ENCODE measurements at places on chromosomes 5 and 9.
A peak's percentile ranks its signal among the peaks of the same experiment; 100 is the strongest.

DNA sequence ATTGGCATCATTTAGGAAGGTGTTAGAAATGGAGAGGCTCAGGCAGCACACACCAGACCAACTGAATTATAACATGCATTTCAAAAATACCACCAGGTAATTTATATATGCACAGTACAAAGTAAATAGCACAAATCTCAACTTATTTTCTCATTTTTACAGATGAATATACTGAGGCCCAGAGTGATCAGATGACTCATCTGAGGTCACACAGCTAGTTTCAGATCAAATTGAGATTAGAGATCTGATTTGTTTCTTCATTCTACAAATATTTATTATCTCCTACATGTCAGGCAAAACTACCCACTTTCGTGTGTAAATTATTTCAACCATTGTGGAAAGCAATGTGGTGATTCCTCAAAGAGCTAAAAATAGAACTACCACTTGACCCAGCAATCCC lies 507.1 kb downstream of the TLE4 start:
- no peak for DNase-seq

DNA sequence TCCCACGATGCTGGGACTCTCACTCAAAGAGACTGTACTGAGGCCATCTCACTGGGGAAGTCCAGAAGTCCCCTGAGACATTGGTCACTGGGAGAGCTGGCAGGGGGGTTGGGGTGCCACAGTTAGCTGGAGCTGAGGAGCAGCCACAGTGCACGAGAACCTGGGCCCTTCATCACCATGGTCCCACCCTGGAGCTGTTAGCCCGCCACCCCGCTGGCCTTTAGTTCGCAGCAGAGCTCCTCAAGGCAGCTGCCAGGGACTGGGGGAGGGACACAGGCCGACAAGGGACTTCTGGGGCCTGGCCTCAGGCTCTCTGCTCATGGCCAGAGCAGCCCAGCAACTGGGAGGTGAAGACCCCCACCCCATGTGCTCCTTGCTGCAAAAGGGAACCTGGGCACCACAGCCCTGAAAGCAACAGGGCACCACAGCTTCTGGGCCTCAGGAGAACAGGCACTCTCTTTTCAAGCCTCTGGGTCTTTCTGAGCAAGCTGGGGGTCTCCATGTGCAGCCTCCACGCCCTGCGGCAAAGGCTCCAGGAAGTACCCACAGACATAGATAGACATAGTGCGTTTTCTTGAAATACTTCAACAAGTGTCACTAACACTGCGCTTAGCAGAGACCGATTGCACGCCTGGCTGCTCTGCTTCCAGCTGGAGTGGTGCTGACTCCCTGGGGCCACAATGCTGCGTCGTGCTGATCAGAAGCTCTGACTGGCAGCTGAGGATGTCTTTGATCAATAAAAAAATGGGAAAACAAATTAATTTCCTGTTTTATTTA lies 46.0 kb downstream of the VAV2 start:
- DNase-seq: no peak

DNA sequence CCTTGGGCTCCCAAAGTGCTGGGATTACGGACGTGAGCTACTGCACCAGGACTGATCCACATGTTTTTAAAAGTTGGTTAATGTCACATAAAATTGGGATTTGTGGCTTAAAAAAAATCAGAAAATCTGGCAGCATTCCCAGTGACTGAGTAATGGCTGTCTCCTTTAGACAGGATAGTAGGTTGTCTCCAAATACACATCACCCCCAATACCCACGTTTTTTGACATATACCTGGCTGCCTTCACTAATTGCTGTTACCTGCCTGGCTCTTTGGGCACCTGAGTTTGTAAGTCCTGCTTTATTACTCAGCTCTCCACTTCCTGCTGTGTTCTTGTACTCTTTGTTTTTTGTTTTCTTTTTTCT lies 84.8 kb downstream of the KDM4C start:
- DNase-seq: no peak

GRCh38 chr9:33288828-33289483 lies 1.4 kb upstream of the NFX1 start:
- no peak for DNase-seq

DNA sequence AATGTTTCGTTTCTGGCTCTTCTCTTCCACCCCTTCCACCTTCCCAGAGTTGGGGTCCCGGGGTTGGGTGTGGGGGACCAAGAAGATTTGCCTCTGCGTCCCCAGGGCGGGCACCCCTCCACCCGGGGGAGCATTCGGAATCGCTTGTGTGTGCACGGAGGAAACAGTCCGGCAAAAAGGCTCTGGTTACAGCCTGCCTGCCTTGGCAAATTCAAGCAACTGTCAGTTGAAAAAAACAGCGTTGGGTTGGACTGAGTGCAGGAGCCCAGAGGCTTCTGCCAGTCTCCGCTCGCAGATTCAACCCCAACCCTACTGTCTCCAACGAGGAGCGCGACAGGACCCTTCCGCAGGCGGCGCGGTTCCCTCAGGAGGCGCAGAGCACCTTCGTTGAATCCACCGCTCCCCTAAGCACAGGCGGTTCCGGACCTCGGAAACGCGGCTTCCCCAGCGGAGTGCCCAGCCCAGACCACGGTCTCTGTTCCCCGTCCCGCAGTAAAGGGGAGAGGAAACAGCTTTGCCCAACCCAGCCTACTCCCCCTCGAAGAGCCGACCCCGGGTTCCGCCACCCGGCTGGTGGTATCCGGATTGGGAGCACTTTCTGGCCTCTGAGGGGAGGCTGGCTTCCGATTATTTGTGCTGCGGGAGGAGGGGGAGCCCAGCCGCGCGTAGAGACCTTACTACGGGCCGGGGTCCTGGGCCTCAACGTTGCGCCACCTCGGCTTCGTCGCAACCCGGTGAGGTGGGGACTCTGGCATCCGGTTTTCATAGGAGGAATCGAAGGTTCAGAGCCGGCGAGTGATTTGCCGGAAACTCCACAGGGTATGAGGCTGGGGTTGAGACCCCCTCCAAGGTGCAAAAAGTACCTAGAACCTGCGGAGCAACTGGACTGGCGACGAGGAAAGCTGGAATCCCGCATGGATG lies 9.6 kb downstream of the LHX6 start:
- DNase-seq: no peak

DNA sequence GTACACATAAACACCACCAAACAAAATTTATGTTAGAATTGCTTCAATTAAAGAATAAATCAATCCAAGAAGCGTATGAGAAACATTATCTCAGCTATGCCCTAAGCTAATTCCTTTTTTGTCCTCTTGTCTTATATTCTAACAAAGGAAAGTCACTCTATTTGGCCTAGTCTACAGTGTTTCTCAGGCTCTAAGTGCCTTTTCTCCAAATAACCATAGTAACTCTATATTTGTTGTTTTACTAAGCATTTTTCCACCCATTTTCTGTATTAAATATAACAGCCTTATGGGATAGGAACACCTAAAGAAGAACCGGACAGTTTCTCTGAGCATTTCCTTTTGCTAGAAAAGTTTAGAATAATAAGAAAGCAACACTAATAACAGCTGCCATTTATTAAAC lies 120.1 kb upstream of the MTAP start:
- no peak for DNase-seq

GRCh38 chr9:83219154-83219923 lies 156.4 kb upstream of the RASEF start:
- DNase-seq: peak; percentile 88

Measured in AML-193 (cell line).